ENCODE measurements at places on chromosomes 12 and 14.

DNA sequence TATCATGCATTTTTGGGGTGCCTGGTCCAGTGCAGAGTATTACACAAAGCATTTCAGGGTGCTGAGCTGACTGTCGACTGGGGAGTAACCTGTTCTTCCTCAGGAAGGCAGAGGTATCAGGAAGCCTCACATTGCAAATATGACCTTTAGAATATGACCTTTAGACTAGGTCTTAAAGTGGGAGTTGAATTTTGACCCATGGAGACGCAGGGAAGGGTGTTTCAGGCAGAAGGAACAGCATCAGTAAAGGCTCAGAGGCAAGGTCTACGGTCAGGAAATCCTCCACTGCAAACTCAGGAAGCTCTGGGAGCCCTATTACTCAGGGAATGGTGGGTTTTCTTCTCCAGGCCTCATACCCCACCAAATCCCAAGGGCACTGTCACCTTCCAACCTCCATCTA lies 11.3 kb downstream of the HNF1A start:
- no peak for DNase-seq

DNA sequence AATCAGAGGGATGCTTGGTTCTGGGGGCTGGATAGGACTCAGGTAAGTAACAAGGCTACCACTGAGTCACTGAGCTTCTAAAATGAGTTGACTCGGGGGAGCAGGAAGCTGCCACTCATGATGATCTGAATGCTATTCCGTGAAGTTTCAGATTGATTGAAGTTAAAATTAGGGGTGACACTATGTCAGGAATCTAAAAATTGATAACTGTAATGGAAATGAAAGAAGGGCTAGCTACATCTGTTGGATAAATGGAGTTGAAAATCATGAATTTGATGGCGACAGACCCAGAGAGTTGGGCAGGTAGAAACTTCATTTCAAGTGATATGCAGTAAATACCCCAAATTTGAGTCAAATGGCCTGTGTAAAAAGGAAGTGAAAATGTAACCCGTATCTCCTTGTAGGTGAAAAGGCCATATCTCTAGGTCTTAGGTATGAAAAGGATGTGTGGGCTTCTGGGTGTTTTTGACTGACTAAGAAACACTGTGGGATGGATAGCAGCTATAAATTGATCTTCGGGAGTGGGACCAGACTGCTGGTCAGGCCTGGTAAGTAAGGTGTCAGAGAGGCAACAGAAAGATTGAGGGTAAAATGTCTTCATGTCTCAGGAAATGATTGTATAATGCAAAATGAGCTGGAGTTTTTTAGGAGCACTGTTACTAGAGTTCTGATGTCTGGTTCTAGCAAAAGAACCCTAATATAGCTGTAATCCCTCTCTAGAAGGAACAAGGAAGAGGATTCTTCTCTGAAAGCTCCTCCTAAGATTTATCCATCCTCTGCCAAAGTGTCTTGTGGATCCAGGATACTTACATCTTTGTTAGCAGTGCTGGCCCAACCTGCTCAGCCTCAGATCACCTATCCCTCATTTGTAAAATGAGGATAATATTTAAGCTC lies 57.3 kb downstream of the DAD1 start:
- no peak for DNase-seq

GRCh38 chr12:81866081-81866480 lies 106.9 kb upstream of the PPFIA2 start:
- DNase-seq: no peak

DNA sequence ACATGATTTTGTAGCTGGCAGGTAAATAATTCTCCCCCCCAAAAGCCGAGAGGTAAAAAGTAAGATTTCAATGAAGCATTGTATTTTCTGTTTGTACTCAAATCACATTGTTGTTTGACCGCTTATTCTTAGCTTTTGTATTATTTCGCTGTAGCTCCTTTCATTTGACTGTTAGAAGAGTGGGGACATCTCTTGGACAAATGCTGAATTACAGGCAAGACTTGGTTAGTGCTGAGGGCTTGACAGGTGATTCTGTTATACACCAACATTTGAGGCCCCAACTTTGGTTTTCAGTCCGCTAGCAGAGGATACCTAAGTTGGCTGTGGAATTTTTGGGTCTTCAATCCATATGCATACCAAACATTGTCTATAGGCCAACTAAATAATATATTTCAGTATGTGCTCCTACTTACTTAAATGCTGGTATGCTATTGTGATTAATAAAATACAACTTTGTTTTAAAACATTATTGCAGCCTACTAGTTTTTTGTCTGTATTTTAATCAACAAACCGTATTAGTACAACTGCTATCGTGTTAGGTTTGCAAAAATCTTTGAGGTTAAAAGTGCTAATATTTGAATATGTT lies 102.2 kb downstream of the ERC1 start:
- no peak for DNase-seq

DNA sequence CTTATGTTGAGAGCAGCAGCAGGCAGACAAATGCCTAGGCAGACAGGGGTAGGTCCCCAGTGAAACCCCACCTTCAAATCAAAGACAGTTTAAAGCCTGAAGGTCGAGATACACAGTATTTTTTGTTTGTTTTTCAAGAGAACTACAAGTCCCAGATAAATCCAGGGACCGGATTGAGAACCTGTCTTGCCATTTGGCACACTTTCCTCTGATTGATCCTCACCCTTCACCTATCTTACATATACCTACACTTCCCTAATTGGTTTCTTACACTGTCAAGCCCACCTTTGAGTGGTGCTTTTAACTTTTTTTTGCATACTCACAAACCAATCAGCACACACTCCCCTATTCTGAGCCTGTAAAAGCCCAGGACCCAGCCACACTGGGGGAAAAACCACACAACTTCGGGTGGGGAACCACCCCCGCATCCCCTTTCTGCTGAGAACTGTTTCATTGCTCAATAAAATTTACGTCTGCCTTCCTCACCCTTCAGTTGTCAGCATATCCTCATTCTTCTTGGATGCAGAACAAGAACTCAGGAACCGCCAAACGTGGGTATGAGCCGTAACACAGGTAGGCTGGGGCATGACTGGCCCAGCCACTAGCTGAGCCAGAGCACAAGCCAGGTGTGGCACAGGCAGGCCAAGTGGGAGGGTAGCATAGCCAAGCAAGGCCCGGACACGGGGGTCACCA lies 11.1 kb downstream of the DICER1 start:
- DNase-seq: no peak

GRCh38 chr12:8099235-8099634 lies 17.2 kb downstream of the NECAP1 start:
- no peak for DNase-seq
